Nucleus accumbens (tissue), 56 donors: ENCODE measurements at places on chromosomes 11 and 22.

GRCh38 chr11:103904324-103904667 lies 132.1 kb upstream of the DDI1 start:
- no peak for DNase-seq

GRCh38 chr11:62732830-62733229 lies 4.5 kb downstream of the TTC9C start:
- no peak for DNase-seq

GRCh38 chr11:71294846-71295600 lies 42.6 kb upstream of the SHANK2 start:
- no peak for DNase-seq

GRCh38 chr11:3087821-3088800 lies 30.9 kb upstream of the CARS1 start:
- no peak for DNase-seq

- no peak for DNase-seq
Measured at GRCh38 chr11:119207415-119207960, 1.3 kb downstream of the CBL start.
